Activated CD4-positive, alpha-beta T cell treated with anti-CD3 and anti-CD28 coated beads for 36 hours (primary cell): ENCODE measurements at places on chromosomes 13 and 19. TPM values are rescaled to one million over a fixed set of nuclear protein-coding genes. Genes with fewer than 3 reads are reported as not detected.

DNA sequence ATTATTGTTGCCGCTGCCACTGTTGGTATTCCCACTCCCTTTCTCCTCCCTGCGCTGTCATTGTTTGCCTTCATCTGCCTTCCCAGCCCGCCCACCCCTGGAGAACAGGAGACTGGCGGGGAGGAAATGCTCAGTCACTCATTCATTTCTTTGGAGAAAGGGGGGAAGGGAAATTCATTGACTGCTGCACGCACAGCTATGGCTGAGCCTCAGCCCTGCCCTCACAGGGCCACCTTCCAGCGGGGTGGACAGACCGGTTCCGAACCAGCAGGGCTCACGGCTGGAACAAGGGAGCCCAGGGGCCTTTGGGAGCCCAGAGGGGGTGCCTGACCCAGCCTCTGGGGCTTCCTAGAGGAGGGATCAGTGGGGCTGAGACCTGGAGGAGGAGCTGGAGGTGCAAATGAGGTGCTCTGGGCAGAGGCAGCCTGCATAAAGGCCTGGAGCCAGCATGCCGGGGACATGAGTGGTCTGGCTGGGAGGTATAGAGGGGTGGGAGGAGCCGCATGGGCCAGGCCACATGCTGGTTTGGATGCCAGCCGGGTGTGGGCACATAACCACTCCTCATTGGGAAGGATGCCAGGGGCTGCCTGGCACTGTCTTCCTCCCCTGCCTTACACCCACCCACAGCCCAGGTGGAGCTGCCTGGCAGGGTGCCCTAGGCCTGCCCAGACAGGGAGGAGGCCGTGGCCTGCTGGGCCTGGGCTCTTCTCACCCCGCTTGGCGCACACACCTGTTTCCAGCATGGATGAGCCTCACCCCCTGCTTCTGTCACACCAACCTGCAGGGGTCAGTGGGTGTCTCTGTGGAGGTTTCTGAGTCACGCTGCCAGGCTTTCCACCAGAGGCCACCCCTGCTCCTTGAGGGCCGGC lies 26.8 kb downstream of the PPP5C start:
- no peak overlapping the region for H3K4me3 ChIP-seq
- DNase-seq, result no peak
- H3K27me3 ChIP-seq, result no peaks in the 10 kb centered on the region

- peak; percentile 98 for DNase-seq
- H3K36me3 ChIP-seq, result peaks cover 35% of the 10 kb centered on the region
- H3K27ac ChIP-seq, result peak overlapping the region; percentile 100
These were observed 13.6 kb downstream of the LTBP4 start for GRCh38 chr19:40614622-40615411.

DNA sequence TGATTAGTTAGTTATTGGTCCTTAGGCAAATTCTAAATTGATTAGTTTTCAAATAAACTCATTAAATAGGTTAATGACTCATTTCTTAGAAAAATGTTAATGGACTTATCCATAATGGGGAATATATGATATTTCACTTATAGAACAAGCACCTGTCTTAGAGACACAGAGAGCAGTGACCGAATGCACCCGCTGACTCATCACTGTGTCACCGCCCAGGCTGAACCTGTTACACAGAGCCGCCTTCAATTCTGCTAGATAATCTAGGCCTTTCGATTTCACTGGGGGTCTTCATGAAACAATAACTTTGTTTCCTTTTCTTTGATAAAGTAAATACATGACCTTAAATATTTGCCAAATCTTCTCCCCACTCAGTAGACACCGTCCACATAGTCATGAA lies 13.1 kb downstream of the IRS2 start:
- H3K4me3 ChIP-seq, result no peak overlapping the region
- H3K36me3 ChIP-seq, result peaks cover 2% of the 10 kb centered on the region
- DNase-seq, result peak; percentile 58
- no peak overlapping the region for H3K27ac ChIP-seq
- H3K4me1 ChIP-seq, result peaks cover 28% of the 10 kb centered on the region
- no peaks in the 10 kb centered on the region for H3K27me3 ChIP-seq

S1PR5 gene
- 0.07 TPM for total RNA-seq

EDNRB gene
- not detected for total RNA-seq

DNA sequence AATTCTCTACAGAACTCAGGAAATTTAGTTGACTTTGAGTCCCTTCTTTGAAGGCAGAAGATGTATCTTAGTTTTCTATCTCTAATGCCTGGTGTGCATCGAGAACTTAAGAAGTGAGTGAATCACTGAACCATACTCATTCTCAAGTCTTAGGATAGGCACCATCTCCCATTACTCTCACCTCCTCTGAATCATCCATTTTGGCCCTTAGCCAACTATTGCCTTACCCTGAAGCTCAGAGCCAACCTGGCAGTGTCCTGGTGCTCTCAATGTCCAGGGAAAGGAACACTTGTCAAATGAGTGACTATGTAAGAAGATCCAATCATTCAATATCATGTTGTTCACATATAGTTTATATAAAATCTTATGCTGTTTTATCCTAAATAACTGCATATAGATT lies 146.6 kb downstream of the RGCC start:
- DNase-seq, result peak; percentile 8
- H3K4me3 ChIP-seq, result no peak overlapping the region
- H3K27ac ChIP-seq, result no peak overlapping the region
- no peaks in the 10 kb centered on the region for H3K4me1 ChIP-seq
- H3K36me3 ChIP-seq, result peaks cover 33% of the 10 kb centered on the region
- no peaks in the 10 kb centered on the region for H3K27me3 ChIP-seq

DNA sequence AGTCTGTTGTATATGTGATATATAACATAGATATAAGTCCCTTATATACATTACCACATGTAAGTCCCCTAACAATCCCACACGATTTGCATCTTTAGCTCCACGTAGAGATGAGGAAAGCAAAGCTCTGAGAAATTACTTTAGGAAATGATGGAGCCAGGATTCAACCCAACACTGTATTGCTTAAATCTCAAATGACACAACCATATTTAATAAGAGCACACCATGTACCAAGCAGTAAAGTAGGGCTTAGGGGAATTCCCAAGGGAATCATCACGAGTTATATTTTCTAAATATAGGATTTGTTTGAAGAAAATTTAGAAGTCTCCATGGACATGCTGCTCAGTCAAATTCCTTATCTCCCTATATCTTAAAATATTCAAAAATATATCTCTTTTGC lies 61.3 kb upstream of the POMP start:
- H3K27ac ChIP-seq, result no peak overlapping the region
- peaks cover 10% of the 10 kb centered on the region for H3K27me3 ChIP-seq
- H3K4me3 ChIP-seq, result no peak overlapping the region
- no peaks in the 10 kb centered on the region for H3K36me3 ChIP-seq

GRCh38 chr19:1076951-1077350 lies 10.0 kb downstream of the ARHGAP45 start:
- no peaks in the 10 kb centered on the region for H3K27me3 ChIP-seq
- peak overlapping the region; percentile 86 for H3K27ac ChIP-seq
- peak overlapping the region; percentile 71 for H3K4me3 ChIP-seq
- peaks cover 72% of the 10 kb centered on the region for H3K36me3 ChIP-seq
- peaks cover 74% of the 10 kb centered on the region for H3K4me1 ChIP-seq

DNA sequence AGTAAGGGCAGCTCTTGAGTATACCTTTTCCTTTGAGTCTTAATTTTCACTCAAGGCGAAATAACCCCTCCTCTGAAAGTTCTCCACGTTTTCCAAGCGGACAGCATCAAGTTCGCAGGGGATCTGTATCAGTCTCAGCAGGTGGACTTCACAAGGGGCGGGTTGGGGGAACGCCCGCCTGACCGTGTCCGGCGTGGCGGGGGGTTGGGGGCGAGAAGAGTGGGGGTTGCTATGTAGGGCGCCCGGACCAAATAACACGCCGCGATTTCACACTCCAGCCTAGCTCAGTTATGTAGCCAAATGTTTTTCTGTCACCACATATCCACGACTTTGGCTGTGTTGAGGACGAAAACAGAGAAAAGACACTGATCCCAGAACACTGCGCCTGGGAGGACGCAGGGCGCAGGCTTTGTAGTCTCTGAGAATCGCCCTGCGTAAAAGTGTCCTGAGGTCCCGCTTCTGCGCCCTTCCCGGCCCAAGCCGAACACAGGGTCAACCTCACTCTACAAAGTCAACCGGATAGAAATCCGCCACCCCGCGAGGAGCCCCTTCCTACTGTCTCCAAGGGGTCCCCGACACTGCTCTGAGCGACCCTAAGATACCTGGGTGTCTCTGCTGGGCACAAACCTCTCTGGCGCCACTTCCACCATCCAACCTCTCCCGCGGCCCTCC lies 524 bp downstream of the RUBCNL start:
- no peaks in the 10 kb centered on the region for H3K36me3 ChIP-seq
- H3K27ac ChIP-seq, result no peak overlapping the region
- H3K4me1 ChIP-seq, result peaks cover 22% of the 10 kb centered on the region
- H3K27me3 ChIP-seq, result peaks cover 40% of the 10 kb centered on the region
- DNase-seq, result no peak
- H3K4me3 ChIP-seq, result peak overlapping the region; percentile 74

- peaks cover 33% of the 10 kb centered on the region for H3K36me3 ChIP-seq
- H3K4me1 ChIP-seq, result peaks cover 33% of the 10 kb centered on the region
- DNase-seq, result peak; percentile 24
- H3K27ac ChIP-seq, result peak overlapping the region; percentile 95
- peaks cover 5% of the 10 kb centered on the region for H3K27me3 ChIP-seq
These were observed 9.9 kb downstream of the SPACA6 start for GRCh38 chr19:51702825-51703574.

- H3K36me3 ChIP-seq, result no peaks in the 10 kb centered on the region
These were observed 62.9 kb upstream of the OXGR1 start for GRCh38 chr13:97057176-97057575.

- no peak for DNase-seq
- no peak overlapping the region for H3K4me3 ChIP-seq
- H3K36me3 ChIP-seq, result no peaks in the 10 kb centered on the region
- H3K27ac ChIP-seq, result no peak overlapping the region
- no peaks in the 10 kb centered on the region for H3K4me1 ChIP-seq
These were observed 304.7 kb downstream of the POU4F1 start for GRCh38 chr13:78298657-78299056.

SLAIN1 gene
- 26.7 TPM for total RNA-seq

ZSCAN1 gene
- total RNA-seq, result not detected

HCST gene
- total RNA-seq, result 27.0 TPM

DNA sequence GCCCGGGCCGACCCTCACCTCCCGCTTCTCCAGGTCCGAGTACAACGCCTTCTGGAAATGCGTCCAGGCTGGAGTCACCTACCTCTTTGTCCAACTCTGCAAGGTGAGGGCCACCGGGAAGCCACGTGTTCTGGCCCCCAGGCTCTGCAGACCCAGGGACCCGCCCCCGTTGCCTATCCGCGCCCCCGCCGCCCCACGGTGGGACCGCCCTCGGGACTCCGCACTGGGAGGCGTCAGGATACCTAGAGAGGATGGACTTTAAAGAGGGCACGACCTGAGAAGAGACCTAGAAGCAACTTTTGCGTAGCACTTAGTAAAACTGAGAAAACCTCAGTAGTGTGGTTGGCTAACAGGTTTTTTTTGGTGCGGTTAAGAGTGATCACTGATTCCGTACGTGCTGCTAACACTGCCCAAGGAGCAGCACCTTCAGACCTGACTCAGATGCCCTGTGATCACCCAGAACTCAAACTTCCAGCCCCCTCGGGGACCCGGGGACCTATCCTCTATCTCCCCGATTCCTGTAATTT lies 492 bp downstream of the TMEM147 start:
- peak overlapping the region; percentile 91 for H3K27ac ChIP-seq
- H3K27me3 ChIP-seq, result no peaks in the 10 kb centered on the region
- H3K36me3 ChIP-seq, result peaks cover 31% of the 10 kb centered on the region

DNA sequence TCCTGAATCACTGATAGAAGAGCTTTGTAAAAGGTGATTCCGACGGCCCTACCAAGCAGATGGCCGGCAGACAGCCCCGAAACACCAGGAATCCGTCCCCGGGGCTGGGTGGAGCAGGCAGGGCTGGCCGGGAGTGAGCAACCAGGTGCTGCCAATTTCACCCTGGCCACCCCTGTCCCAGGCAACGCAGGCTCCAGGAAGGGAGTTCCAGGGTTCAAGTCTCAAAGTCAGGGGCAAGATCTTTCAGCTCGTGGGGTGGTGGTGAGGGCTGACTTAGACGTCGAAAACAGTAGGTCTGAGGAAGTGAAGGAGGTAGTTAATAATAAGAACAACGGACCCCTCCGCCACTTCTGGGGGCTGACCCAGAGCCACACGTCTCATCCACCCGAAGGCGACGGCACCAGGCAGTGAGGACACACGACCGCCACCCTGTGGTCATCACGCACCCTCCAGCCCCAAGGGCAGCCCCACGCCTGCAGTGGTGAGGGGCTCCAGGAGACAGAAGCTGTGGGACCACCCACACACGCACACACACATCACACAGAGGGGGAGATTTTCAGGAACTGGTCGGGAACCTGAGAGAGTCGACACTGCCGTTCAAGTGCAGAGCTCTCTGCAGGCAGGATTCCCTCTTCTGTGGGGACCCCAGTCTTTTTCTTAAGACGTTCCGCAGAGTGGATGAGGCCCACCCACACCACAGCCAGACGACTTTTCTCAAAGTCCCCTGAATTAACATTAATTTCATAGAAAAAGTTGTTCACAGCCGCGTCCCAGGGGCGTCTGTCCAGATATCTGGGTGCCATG lies 67.2 kb downstream of the SPACA7 start:
- peaks cover 3% of the 10 kb centered on the region for H3K4me1 ChIP-seq
- H3K27ac ChIP-seq, result no peak overlapping the region
- H3K36me3 ChIP-seq, result no peaks in the 10 kb centered on the region
- peaks cover 30% of the 10 kb centered on the region for H3K27me3 ChIP-seq

UBE2M gene
- total RNA-seq, result 138 TPM

DNA sequence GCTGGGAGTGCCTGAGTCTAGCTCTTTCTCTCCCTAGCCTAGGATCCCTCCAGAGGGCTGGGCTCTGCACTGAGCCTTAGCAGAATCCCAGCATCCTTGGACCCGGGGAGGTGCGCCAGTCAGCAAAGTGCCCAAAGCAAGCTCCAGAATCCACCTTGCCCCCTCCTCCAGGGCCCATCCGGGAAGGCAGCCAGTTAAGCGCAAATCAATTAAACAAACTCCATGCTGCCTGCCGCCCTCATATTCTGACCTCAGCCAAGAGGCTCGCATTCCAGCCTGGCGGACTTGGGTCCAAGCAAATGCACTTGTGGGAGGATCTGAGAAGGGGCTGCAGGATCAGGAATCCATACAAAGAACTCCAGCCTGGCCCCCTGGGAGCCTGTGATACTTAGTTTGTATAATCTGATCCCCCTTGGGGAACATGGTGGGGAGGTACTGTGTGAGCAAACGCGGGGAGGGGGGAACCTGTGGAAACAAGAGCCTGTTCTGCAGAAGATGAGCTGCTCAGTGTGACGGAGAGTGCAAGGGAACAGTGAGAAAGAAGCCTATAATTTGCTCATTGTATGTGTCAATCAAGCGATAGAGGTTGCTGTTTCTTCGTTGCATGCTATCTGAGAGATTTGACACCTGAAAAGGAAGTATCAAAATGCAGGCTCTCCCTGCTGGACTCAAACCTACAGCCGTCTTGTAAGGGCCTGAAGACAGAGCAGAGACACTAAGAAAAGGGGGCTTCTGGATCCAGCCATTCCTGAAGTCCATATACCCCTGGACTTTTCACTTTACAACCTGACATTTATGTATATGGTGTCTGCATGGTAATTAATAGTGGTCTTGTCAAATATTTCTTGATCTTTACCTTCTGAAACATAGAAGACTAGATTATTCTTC lies 29.4 kb downstream of the ZNRF4 start:
- H3K36me3 ChIP-seq, result no peaks in the 10 kb centered on the region
- H3K27me3 ChIP-seq, result peaks cover 33% of the 10 kb centered on the region
- no peak overlapping the region for H3K27ac ChIP-seq
- no peak overlapping the region for H3K4me3 ChIP-seq

GRCh38 chr19:43229315-43229714 lies 23.9 kb upstream of the PSG4 start:
- no peak overlapping the region for H3K27ac ChIP-seq
- H3K27me3 ChIP-seq, result peaks cover 4% of the 10 kb centered on the region
- peaks cover 7% of the 10 kb centered on the region for H3K36me3 ChIP-seq
- DNase-seq, result no peak
- no peak overlapping the region for H3K4me3 ChIP-seq

PLVAP gene
- total RNA-seq, result not detected

ANGPTL8 gene
- not detected for total RNA-seq

ATXN8OS gene
- not detected for total RNA-seq
